Stimulated activated CD4-positive, alpha-beta T cell treated with anti-CD3 and anti-CD28 coated beads, Interleukin-4, amount 100 ng/mL, for 4 hours (primary cell): ENCODE measurements at places on chromosomes 12 and 14.

- DNase-seq, result no peak
Measured at GRCh38 chr14:23751616-23752015, 115.5 kb downstream of the DHRS2 start.

- DNase-seq, result no peak
Measured at GRCh38 chr12:14853961-14854360, 10.6 kb upstream of the ART4 start.

- no peak for DNase-seq
Measured at GRCh38 chr12:96886998-96887677, 19.9 kb upstream of the NEDD1 start.

DNA sequence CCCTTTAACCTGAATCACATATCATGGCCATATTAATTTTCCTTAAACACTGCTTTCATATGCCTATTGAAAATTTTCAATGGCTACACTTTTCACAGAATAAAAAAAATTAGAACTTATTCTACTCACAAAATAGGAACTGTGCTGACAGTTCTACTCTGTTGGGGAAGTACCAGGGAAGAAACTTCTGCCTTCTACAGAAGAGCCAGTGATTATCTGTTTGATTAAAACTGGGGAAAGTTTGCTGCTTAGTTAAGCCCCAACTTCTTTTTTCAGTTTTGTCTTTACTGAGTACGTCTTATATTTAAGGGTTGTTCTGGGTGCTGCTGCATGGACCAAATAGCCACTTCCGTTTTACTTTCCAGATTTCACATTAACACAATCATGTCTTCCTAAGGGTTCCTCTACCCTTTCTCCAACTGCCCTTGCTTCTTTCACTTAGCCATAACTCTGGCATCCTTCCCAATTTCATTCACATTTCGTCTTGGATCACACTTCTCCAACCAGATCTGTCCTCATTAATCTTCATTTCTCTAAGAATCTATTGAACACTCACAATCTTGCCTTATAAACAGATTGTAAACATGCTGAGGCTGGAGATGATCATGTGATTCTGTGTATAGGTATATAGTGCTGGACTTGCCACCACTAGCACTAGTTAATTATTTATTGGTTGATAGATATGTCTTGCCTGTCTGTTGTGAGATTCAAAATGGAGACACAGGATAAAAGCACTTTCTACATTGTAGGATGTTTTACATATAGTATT lies 1.9 kb upstream of the SEL1L start:
- no peak for DNase-seq

DNA sequence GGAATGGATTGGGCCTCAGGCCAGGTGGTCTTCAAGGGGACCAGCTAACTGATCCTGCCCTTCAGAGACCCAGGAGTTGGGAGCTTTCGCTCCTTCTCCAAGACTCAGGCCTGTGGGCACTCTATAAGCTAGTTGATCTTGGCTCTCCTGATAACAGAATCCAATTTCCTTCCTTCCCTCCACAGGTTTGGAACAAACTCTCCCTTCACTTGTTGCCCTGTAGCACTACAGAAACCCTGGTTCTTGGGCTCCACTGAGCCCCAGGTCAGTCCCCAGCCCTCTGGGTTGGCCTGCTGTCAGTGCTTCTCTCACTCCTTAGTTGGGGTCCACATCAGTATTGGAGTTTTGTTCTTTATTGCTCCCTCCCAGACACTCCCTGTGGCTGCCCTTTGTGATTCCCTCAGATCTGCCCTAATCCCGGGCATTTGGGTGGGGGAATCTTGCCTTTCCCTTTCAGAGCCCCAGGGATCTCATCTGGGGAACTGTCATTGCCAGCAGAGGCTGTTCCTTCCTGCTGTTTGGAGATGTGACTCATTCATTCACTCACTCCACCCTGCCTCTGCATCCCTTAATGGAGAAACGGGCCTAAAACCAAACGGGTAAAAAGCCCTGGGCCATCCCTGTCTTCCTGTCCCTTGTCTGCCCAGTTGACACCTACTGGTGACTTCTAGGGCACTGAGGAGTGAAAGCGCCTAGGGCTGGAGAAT lies 4.4 kb upstream of the GPD1 start:
- DNase-seq, result no peak

DNA sequence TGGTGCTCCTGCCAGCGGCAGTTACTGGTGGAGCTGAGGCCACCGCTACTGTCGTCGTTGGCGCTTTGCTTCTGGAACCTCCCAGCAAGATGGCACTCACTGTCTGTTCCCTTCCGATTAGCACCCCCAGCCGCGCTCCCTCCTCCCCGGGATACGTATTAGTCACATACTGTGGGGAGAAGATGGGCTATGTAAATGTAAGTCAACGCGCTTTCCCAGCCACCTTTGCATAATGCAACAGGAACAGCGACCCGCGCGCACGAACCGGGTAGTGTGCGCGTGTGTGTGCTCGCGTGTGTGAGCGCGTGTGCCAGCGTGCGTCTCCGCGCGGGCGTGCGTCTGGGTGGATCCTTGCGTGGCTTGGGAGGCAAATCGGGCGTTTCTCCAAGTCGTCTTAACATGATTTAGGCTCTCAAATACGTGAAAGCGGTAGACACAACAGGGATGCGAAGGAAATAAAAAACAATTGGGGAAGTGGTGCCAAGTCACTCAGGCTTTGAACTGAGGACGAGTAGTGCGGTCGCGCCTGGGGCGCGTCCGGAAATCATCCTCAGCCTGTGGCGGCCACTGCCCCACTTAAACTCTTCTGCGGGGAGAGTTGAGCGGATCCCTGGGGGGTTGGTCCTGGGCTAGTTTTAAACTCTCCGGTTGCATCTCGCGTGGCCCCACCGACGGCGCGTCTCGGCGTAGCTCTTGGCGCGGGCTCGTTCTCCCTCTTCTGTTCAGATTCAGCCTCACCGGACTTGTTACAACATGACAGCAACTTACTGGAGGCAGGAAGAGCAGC lies 1.8 kb downstream of the FLRT2 start:
- no peak for DNase-seq

DNA sequence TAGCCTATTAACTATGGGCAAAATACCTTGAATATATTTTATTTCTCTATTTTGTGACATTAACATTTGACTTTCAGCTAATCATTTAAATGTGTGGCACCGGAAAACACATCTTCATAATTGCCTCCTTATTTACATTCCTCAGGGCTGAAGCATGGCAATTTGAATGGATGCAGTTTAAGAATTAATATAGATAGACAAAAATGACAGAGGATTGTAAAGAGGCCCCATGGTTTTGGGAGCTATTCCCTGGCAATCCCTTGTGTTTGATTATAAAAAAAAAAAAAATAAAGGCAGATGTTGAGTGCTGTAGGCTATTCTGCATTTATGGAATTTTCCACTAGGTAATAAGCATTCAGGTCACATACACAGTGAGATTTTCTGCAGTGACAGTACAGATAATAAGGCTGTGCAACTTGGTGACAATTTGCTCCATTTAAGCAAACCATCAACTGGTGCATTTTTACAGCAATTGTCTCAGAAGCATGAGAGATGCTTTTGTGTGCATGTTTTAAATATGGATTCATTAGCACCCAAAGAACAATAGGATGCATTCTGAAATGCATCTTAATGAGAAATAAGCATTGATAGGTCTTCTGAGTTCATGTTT lies 123.2 kb upstream of the SLC38A4 start:
- no peak for DNase-seq

GRCh38 chr14:68667313-68667791 lies 125.5 kb downstream of the ZFP36L1 start:
- no peak for DNase-seq

GRCh38 chr14:93688239-93688666 lies 100.0 kb downstream of the PRIMA1 start:
- DNase-seq, result no peak

GRCh38 chr12:41486718-41487117 lies 298.6 kb downstream of the PDZRN4 start:
- no peak for DNase-seq

DNA sequence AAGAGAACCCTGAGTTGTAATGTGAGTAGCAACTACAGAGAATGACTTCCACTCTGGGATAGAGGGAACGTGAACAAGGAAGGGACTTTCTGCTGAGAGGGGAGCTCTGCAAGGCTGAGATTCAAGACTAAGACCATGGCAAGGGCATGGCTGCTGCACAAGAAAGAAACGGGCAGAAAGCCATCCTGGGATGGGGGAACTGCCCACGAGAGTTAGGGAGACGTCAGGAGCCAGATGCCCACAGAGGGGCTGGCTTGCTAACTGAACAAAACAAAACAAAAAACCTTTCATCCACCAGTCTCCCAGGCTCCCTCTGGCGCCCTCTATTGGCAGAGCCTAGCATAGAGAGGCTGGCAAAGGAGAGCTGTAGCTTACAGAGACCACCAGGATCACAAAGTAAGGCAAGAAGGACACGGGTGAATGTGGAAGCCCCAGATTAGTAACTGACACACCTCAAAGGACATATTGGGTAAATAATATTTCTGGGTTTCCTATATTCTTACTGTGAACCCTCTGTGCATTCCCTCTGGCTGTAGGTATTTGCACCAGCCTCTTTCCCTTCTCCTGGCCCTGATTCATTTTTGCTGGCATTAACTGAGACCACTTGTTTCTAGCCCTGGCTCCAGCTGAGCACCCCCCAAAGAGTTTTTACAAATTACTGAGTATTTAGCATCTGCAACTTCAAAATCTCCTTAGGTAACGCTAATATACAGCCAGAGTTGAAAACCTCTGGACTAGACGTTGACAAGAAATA lies 338.3 kb downstream of the EMP1 start:
- peak; percentile 10 for DNase-seq

DNA sequence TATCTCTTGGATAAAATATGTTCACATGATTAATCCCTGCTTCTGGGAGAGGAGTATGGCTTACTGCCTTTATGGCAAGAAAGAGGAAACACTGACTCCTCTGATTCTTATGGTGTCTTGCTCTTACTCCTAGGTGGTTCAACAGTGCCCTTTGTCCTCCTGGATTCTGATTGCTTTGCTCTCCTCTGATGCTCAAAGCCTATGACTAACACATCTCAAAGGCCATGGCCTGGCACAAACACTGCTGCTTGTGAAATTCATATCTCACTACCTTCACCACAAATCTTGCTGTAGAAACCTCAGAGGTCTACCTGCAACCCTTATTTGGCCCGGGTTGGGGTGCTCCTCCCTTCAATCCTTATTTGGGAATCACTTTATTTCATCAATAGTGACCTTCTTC lies 217.2 kb downstream of the C12orf50 start:
- no peak for DNase-seq

DNA sequence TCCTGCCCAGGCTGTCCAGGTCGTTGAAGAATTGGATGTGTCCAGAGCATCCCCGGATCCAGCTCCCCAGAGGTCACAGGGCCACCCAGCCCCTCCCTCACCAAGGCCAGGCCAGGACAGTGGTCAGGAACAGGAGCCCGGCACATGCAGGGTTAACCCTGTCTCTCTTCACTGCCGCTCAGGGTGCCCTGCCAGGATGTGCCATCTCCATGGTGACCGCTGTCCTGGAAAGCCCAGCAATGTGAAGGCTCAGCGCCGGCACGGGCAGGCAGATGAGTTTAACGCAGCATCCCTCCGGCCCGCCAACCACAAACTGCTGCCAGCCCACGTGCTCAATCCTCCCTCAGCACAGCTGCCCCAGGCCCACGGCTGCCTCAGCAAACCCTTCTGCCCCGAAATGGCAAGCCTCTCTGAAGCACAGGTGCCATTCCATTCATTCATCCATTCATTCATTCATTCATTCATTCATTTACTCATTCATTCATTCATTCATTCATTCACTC lies 4.4 kb downstream of the TMEM179 start:
- DNase-seq, result no peak

DNA sequence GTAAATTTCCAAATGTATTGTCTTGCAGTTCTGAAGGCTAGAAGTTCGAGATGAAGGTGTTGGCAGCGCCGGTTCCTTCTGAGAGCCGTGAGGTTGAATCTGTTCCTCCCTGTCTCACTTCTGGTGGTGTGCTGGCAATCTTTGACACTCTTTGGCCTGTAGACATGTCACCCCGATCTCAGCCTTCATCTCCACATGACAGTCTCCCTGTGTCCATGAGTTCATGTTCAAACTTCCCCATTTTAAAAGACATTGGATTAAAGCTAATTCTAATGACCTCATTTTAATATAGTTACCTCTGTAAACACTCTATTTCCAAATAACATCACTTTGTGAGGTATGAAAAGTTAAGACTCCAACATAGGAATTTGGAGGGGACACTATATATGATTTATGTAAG lies 4.1 kb upstream of the RBM19 start:
- DNase-seq, result no peak

DNA sequence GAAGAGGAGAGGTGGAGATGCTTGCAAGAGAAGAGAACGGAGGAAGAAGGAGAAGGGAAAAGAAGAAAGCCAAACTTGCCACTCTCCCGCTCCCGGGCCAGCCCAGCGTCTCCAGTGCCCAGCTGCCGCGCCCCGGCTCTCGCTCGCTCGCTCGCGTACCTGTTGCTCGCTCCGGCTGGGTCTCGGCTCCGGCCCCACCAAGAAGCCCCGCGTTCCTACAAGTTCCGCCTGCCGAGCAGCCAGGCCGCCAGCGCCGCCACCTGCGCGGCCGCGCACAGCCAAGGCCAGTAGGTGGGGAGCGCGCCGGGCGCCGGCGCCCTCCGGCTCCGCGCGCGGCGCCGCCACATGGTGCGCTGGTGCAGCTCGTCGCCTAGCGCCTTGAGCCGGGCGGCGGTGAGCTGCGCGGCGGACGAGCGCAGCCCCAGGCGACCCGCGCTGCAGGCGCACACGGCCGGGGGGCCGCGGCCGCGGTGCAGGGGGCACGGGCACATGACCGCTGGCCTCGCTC lies 370 bp downstream of the HRK start:
- DNase-seq, result peak; percentile 27

- DNase-seq, result no peak
Measured at GRCh38 chr14:89489761-89490437, 72.9 kb upstream of the FOXN3 start.

- no peak for DNase-seq
Measured at GRCh38 chr12:68609998-68610369, 715 bp upstream of the RAP1B start.

GRCh38 chr12:132951649-132952048 lies 4.5 kb downstream of the ZNF605 start:
- DNase-seq, result no peak

- DNase-seq, result no peak
Measured at GRCh38 chr14:77593501-77593961, 22.9 kb downstream of the SPTLC2 start.

DNA sequence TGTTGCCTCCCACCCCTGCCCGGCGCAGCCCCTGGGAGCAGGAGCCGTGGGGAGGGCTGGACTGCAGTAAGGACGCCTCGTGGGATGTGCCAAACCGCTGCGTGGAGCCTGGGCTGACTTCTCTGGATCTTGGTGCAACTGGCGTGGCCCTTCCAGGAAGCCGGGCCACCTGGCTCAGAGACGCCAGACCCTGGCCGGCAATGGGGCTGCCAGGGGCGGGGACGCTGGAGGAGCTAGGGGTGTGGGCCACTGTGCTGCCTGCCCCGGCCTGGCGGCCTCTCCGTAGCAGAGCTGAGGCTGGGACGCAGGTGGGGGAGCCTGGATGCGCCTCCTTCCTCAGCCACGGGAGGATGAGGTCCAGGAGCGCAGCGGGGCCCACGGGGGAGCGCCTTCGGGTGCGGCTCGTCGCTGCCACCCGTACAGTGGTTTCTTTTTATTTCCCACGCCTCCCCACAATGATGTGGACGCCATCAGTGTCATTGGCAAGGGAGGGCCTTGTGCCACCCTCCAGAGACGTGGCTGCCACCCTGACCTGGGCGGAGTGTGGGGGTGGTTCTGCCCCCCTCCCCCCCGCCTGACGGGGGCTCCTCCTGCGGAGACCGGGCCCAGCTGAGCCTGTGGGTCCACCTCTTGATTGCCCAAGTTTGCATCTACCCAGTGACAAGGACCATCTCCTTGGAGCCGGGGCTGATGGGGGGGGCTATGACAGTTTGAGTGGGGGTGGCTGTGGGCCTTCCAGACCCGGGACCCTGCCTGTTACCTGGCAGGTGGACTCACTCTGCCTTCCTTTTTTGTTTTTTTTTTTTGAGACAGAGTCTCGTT lies 11.3 kb downstream of the DDX51 start:
- no peak for DNase-seq
